ENCODE measurements at places on chromosomes 7 and 10.

DNA sequence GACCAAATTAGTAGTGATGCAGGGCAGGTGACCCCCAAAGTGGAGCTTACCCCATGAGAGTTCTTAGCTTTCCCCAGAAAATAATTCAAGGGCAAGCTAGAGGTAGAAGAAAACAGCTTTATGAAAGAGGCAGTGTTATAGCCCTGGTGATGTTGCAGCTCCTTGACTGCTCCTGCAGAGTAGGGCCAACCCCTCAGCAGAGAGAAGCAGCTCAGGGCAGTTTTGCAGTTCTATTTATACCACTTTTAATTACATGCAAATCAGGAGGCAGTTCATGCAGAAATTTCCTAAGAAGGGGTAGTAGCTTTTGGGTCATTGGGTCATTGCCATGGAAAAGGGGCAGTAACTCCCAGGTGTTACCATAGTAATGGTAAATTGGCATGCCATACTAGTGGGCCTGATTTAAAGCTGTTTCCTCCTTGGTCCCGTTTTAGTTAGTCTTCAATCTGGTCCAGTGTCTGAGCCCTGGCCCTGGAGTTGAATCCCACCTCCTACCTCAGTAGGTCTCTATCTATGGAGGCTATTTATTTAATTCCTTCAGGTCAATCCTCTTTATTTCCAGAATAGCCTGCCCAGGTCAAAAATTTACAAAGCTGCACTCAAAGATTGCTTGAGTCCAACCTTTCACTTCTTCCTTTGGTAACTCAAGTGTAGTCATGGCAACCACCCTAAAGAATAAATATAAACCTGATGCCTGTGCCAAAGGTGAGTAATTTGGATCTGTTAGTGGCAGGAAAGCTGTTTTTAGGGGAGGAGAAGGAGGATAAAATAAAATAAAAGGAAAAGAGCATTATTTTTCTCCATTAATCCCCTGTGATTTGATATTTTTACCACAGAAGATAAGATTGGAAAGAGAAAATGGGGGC, 29.5 kb downstream of the PLXDC2 start:
- DNase-seq, result no peak

GRCh38 chr7:12685550-12685949, 1.9 kb upstream of the ARL4A start:
- DNase-seq, result peak; percentile 7

GRCh38 chr10:11685787-11686218, 56.4 kb upstream of the ECHDC3 start:
- no peak for DNase-seq

DNA sequence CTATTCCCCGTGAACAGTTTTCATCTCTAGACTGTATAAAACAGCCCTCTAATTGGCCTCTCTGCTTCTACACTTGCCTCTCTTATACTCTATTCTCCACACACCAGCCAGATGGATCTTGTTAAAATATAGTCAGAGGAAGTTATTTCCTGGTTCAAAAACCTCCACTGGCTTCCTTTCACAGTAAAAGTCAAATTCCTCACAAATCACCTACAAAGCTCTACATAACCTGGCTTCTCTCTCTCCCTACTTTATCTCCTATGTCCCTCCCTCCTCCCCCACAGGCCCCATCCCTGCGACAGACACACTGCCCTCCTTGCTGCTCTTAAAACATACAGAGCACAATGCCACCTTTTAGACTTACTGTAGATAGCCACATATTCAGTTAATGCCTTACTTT, 60.1 kb downstream of the TPK1 start:
- no peak for DNase-seq

DNA sequence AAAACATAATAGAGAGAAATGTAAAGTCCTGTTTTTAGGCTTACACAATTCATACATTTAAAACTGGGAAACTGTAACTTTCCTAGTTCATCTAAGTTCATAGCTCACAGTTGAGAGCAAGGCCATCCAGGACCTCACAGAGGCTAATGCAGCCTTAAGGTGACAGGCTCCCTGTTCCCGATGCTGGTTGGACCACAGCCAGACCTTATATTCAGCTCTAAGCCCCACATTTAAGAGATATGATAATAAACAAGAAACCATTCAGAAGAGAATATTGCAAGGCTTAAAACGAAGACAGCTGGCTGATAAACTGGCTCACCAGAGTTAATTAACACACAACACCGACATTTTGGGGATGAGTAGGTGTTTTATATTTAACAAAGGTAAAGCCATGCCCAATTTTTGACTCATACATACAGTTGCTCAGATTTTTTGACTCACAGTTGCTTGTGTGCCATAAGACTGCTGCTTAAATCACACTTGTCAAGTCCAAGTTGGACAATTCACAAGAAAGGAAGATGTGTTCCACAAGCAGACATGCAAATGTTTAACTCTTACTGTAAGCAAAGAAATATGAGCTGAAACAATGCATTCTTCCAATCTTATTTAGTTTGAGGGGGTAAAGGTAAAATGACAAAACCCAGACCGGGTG, 41.1 kb upstream of the TMEM213 start:
- DNase-seq, result no peak

- no peak for DNase-seq
These were observed 1053.2 kb downstream of the REEP3 start for GRCh38 chr10:64574371-64574770.

DNA sequence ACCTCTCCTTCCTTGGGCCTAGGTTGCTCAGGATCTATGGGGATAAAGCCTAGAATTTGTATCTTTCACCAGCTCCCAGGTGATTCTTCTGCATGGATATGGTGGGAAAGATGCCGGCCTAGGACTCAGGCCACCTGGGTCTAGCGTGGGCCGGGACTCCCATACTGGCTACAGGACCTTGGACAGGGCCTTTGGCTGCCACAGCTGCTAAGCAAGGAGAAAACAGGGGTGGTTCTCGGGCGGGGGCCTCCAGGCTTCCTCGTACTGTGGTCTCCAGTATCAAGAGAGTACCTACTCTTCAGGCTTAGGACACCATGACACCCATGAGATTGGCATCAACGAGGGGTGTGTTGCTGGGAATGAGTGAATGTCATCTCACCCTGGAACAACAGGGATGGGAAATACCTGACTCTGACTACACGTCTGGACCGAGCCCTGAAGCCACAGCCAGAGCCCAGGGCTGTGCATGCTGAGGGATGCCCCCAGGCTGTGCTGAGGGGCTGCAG, 120.3 kb upstream of the ADAM12 start:
- no peak for DNase-seq

GRCh38 chr7:129612112-129613015, 844 bp downstream of the NRF1 start:
- peak; percentile 19 for DNase-seq

- DNase-seq, result no peak
These were observed 3.5 kb downstream of the SUN1 start for GRCh38 chr7:835485-836401.

DNA sequence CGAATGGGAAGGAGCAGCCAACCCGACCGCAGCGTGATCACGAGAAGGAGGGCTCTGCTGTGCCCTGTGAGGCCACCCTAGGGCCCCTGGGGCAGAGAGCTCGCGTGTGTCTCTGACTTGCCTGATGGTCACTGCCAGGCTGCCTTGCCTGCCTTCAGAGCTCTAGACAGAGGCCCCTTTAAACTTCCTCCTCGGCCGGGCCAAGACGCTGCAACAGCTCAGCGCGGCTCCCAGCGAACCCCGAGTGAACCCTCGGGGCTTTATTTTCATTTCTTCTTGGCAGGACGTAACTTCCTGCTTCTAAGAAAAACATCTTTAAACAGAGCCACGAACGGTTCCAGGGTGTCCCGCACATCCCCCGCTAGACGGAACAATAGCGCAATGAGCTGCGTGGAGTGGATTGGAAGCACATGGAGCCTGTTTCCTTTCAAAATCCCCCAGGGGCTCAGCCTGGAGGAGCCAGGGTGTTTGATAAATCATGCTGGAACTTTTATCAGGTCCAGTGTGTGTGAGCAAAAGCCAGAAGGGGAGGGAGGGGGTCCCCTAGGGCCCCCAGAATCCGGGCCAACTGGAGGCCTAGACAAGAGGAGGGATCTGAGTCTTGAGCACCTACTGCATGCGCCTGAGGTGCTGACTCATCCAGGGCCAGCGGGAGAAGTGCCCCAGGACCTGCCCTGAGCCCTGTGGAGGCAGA, 134.1 kb upstream of the GDF10 start:
- DNase-seq, result no peak

DNA sequence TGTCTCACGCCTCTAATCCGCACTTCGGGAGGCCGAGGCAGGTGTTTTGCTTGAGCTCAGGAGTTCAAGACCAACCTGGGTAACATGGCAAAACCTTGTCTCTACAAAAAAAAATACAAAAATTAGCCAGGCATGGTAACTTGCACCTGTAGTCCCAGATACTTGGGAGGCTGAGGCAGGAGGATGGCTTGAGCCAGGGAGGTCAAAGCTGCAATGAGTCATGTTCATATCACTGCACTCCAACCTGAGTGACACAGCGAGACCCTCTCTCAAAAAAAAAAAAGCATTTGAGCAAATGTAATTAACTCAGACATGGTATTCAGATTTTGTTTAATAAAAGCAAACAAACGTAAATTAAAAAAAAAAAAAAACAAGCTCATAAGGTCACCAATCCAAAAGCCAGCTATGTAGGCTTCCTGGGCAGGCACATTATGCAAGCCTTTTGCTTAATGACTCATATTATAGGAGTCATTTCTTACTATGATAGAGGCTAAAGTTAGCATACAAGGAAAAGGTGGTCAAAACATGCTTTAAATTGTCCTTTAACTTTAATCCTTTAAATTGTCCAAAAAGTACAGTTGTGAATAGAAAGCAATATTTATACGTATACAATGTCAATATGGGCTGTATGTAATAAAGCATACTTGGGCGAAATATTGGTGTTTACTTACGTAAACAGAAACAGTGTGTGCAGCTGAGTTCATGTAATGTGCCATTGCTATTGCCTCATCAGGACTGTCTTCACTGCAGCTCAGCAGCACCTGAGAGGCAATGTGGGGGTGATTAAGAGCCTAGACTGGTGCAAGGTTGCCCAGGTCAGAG, 13.0 kb downstream of the AKR1D1 start:
- DNase-seq, result no peak

- DNase-seq, result no peak
These were observed 87.1 kb downstream of the CLEC2L start for GRCh38 chr7:139610595-139610994.

DNA sequence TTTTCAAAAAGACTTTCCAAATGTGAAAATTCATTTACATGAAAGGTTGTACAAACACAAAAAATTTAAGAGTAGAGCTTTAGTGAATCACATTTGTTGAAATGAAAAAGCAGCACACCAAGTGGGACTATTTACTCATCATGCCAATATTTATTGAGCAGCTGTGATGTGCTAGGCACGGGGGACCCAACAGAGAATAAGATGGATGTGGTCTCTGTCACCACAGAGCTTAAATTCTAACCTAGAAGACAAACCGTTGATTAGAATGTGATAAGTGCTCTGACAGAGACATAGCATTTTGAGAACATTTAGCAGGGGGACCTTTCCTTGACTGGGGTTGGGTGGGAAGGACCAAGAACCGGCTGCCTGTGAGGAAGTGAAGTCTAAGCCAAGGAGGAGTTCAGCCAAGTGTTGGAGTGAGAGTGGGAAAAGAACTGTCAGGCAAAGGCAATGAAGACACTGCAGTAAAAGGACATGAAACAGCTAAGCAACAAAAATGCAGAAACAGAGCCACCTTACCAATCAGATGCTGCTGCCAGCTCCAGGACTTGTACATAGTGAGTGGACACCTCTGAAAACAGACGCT, 19.1 kb downstream of the ADAM12 start:
- DNase-seq, result no peak

DNA sequence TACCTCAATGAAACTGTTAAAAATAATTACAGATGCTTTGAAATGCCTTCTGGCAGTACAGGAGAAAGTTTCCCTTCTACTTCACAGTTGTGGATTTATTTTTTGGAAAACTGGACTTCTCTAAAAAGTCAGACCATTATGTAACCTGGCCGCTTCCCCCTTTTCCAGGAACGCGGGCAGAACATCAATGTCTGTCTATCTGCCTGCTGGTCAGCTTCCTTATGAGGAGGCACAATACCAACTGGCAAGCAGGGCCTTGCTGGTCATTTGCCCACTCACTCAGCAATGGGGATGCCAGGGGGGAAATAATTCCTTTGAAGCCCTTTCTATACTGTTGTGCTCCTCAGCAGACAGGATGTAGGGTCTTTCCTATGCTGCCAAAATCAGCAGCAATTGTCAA, 22.5 kb upstream of the ADRB1 start:
- no peak for DNase-seq

GRCh38 chr10:33643042-33643441, 308.6 kb upstream of the NRP1 start:
- DNase-seq, result no peak

GRCh38 chr10:70932392-70933196, 44.2 kb upstream of the PCBD1 start:
- no peak for DNase-seq

DNA sequence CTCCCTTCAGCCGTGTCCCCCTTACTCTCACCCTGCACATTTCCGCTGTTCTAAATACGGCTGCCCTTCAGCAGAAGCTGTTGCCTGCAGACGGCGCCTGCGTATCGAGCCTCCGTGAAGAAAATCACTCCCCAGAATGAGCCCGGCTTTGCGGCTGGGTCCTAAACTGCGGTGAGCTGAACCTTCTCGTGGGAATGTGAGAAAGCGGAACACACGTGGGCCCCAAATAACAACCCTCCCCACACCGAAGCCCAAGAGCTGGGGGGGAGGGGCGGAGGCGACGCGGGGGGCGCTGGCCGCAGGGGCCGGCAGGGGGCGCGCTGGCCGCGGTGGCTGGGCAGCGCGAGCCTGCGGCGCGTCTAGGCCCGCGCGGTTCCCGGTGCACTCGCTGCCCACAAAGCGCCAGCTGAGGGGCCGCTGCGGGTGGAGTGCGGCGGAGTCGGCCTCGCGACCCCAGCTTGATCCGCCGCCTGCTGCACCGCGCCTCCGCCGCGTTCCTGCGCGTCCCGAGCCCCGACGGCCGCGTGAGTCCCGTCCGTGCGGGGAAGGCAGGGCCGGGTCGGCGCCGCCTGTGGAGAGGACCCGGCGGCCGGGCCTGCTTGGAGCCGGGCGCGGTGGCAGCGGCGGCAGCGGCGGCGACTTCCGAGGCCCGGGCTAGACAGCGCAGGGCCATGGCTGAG, at the start of gene ZNF398:
TSS of gene ZNF398 (plus strand) at position 382 of the 680 bp plus-strand sequence. CDS start at position 672, 290 bp downstream.
- peak; percentile 73 for DNase-seq

- DNase-seq, result no peak
These were observed 29.7 kb downstream of the KIAA1217 start for GRCh38 chr10:24238519-24239247.

DNA sequence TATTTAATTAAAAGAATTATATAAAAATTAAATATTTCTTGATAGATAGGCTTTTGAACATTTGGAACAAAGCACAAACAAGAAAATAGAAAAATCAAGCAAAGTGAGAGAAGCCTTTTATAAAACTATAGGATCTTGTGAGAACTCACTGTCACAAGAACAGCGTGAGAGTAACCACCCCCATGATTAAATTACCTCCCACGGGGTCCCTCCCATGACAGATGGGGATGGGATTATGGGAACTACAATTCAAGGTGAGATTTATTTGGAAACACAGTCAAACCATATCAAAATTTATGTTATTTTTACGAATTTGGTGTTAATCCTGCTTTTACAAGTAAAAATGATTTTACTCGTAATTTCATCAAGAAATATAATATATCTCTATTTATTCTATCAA, 1136.1 kb upstream of the POT1 start:
- no peak for DNase-seq

GRCh38 chr10:118712930-118713634, 41.7 kb downstream of the CACUL1 start:
- no peak for DNase-seq

- no peak for DNase-seq
These were observed 1077.6 kb downstream of the TYW1 start for GRCh38 chr7:68074242-68074641.

- DNase-seq, result no peak
These were observed 417.1 kb downstream of the GPAM start for GRCh38 chr10:111766464-111766863.
